ENCODE measurements at places on chromosomes 11 and 22.
A peak's percentile ranks its signal among the peaks of the same experiment; 100 is the strongest.

DNA sequence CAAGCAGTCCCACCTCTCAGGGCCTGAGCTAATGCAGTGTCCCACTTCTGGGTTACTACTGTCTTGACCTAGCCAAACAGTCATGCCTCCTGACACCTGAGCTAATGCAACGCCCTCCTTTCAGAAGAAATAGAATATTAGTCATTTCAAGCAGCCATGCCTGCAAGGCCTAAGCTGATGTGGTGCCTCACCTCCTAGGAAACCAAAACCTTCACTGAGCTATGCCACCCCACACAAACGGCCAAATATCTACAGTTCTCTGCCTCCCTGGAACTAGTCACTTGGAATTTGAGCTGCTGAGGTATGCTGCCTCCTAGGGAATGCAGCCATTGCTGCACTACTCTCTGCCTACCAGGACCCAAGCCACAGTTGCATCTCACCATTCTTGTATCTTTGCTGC is 8.3 kb upstream of the MS4A6E start:
- no peak for DNase-seq

DNA sequence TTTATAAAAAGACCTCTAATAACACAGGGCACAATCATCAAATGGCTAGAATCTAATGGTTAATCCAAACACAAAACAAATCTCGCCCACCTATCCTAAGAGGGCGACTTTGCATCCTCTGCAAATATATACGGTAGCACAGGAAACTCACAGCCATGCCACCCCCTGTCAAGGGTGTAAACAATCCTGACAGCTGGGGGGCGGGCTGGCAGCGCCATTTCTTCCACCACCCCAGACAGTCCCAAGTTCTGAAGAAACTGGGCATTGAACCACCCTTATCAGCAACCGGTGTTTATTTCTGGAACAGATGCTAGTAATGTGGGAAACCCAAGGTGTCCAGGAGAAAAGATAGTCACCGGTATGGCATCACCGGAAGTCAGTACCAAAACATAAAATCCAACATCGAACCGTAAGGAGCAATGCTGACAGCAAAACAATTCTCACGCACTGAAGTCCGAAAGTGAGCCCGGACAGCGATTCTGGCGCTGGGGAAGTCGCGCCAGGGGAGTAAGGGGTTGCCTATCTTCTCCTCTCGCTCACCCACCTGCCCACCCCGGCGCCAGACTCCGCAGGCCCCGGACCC is 825 bp downstream of the FBXO3 start:
- no peak for DNase-seq

GRCh38 chr22:31247726-31248125 is 35.6 kb downstream of the LIMK2 start:
- no peak for DNase-seq

DNA sequence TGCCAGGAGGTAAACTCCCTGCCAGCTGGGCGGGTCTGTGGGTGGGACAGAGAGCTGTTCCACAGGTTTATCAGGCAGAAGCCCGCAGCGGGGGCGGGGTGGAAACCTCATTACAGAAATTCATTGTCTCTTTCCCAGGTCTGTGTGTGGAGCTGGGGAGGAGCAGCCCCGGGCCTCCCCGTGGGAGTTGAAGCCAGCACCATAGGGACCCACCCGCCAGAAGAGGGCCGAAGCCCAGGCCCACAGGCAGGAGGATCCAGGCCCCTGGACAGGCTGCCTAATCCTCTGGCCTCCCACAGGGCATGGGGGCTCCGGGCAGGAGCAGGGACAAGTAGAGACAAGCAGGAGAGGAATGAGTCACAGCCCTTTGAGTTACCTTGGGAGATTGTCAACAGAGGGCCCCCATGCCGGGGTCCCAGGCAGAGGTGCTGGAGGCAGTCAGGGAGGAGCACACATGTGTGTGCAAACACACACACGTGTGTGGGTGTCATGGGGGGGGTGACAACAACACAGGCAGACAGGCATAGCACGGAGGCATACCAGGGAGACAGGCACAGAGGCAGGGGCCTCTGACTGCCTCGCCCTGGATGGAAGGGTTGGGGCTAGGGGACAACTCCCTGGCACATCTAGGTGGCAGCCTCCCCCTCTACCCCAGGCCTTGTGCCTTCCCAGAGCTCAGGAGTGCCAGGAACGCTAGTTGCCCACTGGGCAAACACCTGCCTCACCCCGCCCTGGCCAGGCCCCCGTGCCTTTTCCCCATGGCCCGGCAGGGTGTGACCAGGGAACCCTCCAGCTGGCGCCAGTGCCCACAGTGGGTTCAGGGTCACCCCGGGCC is 1.4 kb downstream of the CDC42BPG start:
- DNase-seq: no peak

GRCh38 chr11:10108915-10109680 is 184.9 kb downstream of the SBF2 start:
- DNase-seq: no peak

DNA sequence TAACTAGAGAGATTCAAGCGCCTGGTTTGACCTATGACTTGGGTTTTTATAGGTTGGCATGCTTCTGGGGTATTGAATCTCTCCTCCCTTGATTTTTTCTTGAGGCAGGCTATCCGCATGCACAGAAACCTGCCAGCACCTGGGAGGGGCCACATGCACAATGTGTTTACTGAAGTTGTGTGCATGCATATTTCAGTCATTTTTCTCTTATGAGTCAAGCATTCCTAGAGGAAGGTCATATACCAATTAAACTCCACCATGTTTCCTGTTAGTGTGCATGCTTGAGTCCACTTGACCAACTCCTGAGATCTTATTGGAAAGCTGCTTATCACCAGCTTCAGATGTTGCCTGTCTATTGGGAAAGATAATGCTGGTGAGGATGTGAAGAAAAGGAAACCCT is 1718.4 kb downstream of the LRRC4C start:
- DNase-seq: no peak

GRCh38 chr22:19448739-19449421 is 1.4 kb upstream of the C22orf39 start:
- no peak for DNase-seq

DNA sequence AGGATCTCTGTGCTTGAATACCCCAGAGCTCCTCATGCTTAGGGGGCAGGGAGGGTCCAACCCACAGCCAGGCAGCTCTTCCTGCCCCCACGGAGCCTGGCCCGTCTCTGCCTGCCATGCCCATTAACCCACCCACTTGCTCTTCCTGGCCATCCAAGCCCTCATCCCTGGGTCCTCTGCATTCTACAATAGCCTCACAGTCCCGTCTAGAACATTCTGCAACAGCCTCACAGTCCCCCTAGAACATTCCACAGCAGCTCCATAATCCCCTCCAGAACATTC is 15.1 kb downstream of the TSPAN32 start:
- no peak for DNase-seq

GRCh38 chr11:37105427-37105826 is 507.4 kb upstream of the RAG2 start:
- DNase-seq: no peak

GRCh38 chr11:3920148-3920852 is 64.8 kb downstream of the STIM1 start:
- DNase-seq: no peak

GRCh38 chr22:27051407-27051806 is 394.0 kb downstream of the MIAT start:
- no peak for DNase-seq

DNA sequence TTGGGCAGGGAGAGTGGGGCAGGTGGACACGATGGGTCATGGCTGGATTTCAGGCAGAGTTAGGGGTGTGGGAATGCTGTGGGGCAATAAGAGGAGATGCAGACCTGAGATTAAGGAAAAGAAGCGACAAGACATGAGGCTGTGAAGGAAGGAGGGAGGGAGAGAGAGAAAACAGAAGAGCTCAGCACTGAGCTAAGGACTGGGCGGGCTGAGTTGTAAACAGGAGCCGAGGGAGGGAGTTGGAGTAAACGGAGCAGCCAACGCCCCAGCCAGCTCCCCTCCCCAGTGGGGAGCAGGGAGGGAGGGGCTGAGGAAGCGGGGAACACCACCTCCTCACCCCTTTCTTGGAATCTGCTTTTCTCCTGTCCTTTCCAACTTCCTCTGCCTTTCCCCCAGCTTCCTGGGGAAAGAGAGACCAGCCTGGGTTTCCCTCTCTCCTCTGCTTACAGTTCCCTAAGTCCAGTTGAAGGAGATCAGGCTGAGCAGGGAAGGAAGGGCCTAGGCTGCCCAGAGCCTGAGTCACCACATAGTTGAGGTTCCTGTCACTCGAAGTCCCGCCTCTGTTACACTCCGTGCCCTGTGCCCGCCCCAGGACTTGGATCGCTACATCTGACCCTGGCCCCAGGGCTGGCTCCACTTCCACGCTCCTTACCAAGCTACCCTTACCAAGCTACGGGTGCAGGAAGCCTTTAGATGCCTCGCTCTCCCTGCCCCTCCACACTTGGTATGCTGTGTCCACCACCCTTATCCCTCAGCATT is 6.7 kb upstream of the AHNAK start:
- DNase-seq: peak; percentile 73

- DNase-seq: no peak
These were observed 1.0 kb upstream of the EPS8L2 start for GRCh38 chr11:704781-705645.

- no peak for DNase-seq
These were observed 531 bp upstream of the MEN1 start for GRCh38 chr11:64810891-64811272.

GRCh38 chr11:134905928-134906327 is 493.9 kb upstream of the B3GAT1 start:
- no peak for DNase-seq

GRCh38 chr11:107915229-107915628 is 13.0 kb upstream of the RAB39A start:
- no peak for DNase-seq

GRCh38 chr11:66291706-66292542 is at the start of gene TMEM151A:
TMEM151A (plus strand) TSS chr11:66291894; CDS start chr11:66292014, 120 bp downstream.
- no peak for DNase-seq

- no peak for DNase-seq
These were observed 7.8 kb downstream of the SOX10 start for GRCh38 chr22:37976547-37976946.

- DNase-seq: no peak
These were observed 4.3 kb downstream of the CBX7 start for GRCh38 chr22:39148026-39148726.

DNA sequence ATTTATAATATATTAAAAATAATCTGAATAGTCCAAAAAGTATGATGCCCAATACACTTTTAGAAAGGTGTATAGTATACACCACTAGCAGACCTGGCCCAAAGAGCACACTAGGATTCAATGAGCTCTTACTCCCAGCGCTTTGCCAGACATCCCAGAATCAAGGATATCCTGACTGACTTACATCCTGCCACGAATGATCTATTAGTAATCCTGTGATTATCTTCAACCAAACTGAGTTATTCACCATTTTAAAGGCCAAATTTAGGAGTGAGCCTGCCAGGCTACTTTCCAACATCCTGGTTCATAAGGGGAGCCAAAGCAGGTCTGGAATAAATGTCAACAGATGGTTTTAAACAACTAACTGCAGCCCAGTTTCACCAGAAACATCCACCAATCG is 60.8 kb upstream of the FAM181B start:
- no peak for DNase-seq

GRCh38 chr22:39665229-39665628 is 94.7 kb downstream of the CACNA1I start:
- no peak for DNase-seq

DNA sequence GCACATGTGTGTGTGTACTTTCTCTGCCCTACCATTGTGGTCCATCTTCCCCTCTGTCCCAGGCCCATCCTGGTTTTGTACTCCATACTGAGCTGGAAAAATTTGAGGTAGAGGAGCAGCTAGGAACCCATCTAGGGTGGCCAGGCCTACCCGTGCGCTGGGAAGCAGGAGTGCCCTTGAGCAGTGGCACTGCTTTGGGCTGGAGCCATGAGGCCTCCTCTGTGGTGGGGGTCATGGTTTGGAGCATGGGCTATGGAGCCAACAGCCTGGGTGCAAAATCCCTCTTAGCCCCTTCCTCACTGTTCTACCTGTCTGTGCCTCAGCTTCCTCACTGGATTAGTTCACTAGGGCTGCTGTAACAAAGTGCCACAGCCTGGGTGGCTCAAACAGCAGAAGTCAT is 21.9 kb upstream of the ALG8 start:
- DNase-seq: no peak

DNA sequence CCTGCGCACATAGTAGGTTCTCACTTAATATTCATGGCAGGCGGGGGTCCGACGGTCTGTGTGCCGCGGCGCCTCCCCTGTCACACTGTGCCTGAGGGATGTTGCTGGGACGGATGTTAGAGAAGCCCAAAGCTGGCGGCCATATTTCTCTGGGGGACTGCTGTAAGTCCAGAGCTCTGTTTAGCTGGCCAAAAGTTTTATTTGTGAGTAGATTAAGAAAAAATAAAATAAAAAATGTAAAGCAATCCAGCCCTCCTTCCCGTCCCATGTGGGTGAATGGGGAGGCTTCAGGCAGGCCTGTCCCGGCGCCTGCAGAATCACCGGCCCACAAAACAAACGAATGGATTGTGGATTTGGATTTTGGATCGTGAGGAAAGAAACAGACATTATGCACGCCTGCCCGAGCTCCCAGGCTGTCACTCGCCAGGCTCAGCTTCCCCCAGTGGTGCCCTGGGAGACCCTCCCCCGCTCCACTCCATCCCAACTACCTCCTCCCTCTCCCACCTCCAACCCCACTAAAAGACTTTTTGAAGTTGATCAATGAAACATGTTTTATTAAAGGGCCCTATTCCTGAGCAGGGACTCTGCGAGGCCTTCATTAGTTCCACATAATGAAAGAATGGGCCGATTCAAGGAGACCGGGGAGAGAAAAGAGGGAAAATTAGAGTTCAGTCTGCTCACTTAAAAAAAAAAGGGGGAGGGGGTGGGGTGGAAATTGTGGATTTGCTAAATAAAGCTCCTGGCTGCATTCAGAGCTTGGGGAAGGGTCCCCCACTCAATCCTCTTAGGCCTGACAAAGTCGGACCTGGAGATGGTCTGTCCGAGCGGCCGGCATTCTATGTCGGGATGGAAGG is 20.4 kb upstream of the SCUBE1 start:
- no peak for DNase-seq

- no peak for DNase-seq
These were observed 725.1 kb downstream of the NTM start for GRCh38 chr11:132095230-132096131.

DNA sequence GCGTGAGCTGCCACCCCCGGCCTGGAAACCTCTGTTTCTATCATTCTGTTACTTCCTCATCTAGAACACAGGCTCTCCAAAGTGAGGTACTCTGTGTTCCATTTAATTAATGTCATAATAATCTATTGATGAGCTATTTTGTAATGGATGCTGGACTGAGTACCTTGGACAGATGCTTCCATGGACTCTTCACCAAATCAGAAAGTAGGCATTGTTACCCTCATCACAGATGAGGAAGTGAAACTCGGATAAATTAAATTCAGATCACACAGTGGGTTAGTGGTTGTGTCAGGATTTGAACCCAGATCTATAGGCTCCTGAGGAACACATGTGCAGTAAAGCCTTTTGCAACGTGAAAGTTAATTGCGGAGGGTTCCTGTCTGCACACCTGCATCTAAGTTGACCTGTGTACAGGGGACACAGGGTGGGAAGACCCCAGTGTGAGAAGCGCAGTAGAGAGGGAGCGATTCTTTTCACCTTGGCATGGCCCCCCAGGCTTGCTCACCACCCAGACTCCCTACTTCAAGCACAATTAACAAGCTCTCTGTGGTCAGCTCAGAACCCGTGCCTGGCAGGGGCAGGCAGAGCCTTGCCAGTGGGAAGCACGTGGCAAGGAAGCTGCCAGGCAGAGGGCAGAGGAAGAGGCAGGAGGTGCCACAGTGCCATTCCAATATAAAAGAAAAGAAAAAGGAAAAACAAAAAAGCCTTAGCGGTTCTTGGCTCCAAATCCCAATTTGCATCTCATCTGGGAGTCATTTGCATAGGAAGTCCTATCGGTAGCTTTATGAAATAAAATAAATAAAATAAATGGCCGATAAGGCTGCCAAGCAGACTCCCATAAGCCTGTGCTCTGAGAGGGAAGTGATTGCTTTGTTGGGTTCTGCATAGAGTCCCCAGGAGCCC is 239.3 kb downstream of the GRIK4 start:
- no peak for DNase-seq

Data from GOT3 (cell line).